ENCODE measurements at places on chromosomes 2 and 18.

GRCh38 chr2:226601881-226602662, 197.5 kb downstream of the IRS1 start:
- DNase-seq = no peak

- DNase-seq = no peak
Observed at GRCh38 chr2:182924306-182924705, 57.9 kb upstream of the FRZB start.

GRCh38 chr18:48545757-48546321, 7.0 kb downstream of the CTIF start:
- no peak for DNase-seq

DNA sequence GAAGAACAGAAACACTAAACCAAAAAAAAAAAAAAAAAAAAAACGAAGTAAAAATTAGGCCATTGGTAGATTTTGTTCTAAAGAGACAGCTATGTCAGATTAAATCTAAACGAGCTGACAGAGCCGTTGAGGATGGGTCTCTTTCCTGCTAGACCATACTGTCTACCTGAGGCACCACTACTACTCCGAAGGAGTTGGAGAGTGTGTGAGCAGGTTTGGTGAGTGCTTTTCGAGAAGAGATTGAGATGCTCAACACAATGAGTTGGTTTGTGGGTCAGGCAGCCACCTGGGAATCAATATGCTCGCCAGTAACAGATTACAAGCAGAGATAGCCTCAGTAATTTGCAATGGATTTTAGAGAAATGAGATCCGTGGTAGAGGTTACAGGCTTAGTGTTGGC, 281.5 kb upstream of the EPAS1 start:
- no peak for DNase-seq

DNA sequence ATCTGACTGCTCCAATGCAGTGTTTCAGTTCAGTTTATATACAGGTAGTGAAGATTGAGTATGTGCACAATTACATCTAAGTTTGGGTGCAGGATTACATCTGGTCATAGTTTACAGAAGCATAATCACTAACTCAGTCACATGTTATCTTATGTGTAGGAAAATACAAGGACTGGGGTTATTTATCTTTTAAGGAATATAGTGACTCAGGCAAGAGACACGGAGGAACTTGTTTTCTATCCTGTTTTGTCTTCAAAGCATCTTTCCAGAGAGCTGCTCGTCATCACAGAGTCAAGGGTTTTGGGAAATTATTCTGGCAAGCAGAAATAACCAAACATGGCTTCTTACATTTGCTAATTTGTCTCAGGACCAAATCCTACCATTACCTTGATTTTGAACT, 1371.5 kb upstream of the TMEFF2 start:
- no peak for DNase-seq

- DNase-seq = peak; percentile 37
Observed at GRCh38 chr2:27370816-27371620, 602 bp downstream of the SNX17 start.
